ENCODE measurements at places on chromosomes 2 and 18.
A peak's percentile ranks its signal among the peaks of the same experiment; 100 is the strongest.

GRCh38 chr2:56515399-56515798, 331.6 kb downstream of the CCDC85A start:
- no peak for DNase-seq

- no peak for DNase-seq
Measured at GRCh38 chr2:47654790-47655562, 128.0 kb upstream of the MSH6 start.

DNA sequence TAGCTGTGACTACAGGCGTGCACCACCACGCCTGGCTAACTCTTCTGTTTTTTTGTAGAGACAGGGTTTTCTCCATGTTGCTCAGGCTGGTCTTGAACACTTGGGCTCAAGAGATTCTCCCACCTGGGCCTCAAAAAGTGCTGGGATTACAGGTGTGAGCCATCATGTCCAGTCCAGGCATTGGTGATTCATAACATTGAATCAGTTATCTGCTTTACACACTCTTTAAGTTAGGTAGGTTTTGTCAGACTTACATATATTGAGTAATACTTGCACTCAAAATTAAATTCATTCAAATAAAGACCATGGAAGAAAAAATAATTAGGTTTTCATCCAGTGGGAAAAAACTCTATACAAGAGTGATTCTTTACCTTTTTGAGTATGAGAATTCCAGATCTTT, 93.2 kb upstream of the XPO1 start:
- no peak for DNase-seq

GRCh38 chr2:46299365-46300263, 2.4 kb downstream of the EPAS1 start:
- peak; percentile 59 for DNase-seq

- no peak for DNase-seq
Measured at GRCh38 chr2:109712123-109712449, 82.0 kb upstream of the RGPD5 start.

- no peak for DNase-seq
Measured at GRCh38 chr2:215752991-215753390, 260.4 kb downstream of the MREG start.

GRCh38 chr2:159094173-159094737, 125.8 kb downstream of the TANC1 start:
- DNase-seq, result no peak

GRCh38 chr2:135742325-135742757, 686 bp downstream of the UBXN4 start:
- peak; percentile 18 for DNase-seq

DNA sequence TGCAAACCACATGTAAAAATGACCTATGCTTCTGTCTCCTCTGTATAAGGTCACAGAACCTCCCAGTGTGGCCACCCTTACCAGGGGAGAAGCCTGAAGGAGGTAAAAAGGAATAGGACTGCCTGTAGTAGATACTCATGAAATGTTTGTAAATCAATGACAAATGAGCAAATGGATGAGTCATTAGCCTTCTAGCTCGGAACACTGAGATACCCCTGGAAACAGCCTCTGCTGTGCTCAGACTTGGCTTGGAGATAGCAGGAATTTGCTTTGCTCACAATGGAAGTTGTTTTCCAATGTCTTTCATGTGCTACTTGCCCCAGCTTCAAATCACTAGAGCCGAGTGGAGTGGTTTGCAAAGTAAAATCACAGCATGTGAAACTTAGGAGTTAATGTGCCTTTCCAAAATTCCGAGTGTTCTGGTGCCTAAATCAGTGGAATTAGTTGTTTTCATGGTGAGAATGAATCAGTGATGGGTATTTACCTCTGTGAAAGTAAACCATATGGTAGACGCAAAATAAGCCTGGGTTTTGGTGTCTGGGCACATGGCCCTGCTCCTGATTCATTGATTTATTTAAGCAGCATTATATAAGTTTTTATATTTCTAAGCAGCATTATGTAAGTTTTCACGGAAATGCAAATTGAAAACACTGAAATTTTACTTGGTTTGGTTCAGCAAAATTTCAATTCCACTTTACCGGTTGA, 154.0 kb upstream of the MAP3K20 start:
- DNase-seq, result peak; percentile 45

DNA sequence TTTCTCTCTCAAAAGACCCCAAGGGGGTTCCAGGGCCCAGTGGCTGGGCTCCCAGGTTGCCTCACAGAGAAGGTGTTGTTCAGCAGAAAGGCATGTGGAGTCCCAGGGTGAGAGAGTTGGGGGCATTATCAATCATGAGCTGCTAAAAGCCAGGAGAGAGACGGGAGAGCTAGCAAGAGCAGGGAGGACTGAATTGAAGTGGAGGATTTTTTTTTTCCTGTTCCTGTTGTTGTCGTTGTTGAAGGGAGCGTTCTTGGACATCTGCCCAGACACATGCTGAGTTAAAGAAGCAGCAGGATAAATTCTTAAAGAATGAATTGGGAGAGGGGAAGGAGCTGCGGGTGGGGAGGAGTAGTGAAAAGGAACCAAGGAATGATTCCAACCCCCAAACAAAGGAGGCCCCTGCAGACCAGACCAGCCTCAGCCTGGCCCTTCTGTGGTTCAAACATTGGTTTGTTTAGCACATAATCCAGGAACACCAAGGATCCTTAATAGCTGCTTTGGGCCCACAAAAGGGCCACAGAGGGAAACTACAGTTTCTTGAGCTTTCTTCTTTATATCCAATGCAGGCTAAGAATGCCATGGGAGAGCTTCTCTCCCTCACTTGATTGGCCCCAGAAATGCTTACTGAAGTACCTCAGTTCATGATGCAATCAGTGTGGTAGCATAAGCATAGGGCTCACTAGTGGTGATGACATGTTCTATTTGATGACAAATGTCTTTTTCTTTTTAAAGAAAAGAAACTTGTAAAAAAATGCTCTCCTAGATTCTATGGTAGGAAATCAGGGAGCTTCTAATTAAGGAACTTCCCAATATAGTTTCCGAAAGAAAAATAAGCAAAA, 146.0 kb downstream of the SETBP1 start:
- DNase-seq, result peak; percentile 93

DNA sequence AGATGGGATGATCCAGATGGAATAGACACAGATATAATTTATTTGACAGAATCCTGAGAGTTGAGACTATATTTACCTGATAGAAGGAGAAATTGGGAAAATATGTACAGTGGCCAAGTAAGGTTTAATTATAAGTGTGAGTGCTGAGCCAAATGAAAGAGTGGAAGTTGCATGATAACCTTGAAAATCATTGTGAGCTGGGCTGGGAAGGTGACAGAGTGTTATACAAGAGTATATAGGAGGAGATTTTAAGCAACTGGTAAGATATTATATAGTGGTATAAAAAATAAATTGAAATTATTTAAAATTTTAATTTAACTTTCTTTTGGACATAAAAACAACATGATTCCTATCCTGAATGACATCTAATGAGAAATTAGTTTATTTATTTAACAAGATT, 340.8 kb downstream of the NUP35 start:
- no peak for DNase-seq

DNA sequence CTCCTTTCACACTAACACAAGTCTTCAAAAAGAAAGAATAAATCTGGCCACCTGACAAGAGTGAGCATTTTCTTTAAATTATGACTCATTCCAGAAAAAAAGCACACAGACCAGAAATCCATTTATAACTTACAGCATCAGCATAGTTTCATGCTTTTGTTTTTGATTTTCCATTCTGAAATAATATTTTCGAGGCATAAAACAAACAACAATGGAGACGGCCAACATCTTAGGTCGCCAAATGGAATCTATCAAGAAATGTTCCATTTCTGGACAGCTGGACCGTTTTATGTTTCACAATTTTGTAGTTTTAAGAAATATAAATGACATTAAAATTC, 165.4 kb upstream of the ZFP36L2 start:
- DNase-seq, result no peak

GRCh38 chr2:64362562-64363026, 91.4 kb upstream of the LGALSL start:
- DNase-seq, result no peak

GRCh38 chr18:63963615-63964256, 6.1 kb upstream of the SERPINB8 start:
- peak; percentile 54 for DNase-seq

GRCh38 chr2:165778653-165779451, 15.2 kb downstream of the GALNT3 start:
- no peak for DNase-seq

DNA sequence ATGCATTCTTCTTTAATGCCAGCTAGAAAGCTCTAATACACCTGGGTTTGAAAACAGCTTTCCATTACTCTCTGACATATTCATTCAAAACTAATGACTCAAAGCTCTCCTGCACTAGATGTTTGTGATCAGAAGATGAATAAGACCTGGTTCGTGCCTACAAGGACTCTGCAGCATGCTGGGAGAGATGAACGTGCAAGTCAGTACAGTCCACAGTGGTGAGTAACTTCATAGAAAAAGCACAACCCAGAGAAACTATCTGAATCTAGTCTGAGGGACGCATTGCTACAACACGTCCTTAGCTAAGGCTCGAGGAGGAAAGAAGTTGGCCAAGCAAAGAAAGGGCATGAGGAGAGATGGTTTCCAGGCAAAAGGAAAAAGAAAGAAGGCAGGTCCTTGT, 234.3 kb downstream of the OSR1 start:
- DNase-seq, result peak; percentile 93

DNA sequence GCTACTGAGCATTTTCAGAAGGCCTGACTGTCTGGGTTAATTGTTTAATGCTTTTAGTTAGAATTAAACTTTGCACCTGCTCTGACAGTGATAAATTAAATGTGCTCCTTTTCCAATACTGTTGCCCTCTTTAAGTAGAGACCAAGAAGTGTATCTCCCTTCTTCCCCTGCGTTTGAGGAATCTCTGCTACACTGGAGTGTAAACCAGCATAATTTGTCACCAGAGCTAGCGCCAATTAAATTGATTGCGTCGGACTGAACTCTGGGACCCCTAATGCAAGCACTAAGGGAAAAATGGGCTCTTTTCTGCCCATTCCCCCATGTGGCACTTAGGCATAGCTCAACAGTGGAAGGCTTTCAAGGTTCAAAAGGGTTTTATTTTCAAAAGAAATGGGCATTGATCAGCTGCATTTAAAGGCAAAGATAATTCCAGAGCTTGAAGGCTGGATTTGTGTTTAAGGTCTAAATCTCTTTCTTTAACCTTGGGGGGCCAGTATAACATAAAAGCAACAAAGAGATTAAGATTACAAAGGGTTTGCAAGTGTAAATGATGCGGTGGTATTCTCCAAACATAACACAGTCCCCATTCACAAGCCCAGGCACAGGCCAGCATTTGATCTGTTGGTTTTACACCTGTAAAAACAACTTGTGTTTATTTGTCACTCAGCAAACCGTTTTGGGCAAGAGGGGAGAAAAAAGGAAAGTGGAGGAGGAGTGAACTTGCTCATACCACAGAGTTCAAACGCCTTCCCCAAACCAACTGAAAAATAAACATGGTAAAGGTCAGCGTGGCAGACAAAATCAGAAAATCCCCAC, 427.6 kb downstream of the BCL11A start:
- no peak for DNase-seq

GRCh38 chr2:174796319-174796771, 32.1 kb upstream of the CHRNA1 start:
- DNase-seq, result no peak

DNA sequence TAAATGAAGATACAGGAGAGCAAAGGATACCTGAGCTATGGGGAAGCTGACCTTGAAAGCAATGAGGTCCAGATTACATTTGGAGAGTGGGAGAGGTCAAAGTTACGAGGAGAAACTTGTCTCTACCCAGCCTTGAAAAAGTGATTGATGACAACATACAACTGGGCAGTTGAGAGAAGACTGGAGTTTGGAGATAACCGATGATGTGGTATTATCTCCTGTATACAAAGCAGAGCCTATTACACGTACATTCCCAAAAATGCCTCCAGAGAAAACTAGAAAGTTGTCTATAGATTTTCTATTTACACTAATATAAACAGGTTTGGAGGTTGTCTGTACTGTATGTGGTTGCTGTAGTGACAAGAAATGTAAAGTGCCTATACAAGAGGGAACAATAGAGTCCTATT, 28.3 kb downstream of the ARL5A start:
- no peak for DNase-seq

DNA sequence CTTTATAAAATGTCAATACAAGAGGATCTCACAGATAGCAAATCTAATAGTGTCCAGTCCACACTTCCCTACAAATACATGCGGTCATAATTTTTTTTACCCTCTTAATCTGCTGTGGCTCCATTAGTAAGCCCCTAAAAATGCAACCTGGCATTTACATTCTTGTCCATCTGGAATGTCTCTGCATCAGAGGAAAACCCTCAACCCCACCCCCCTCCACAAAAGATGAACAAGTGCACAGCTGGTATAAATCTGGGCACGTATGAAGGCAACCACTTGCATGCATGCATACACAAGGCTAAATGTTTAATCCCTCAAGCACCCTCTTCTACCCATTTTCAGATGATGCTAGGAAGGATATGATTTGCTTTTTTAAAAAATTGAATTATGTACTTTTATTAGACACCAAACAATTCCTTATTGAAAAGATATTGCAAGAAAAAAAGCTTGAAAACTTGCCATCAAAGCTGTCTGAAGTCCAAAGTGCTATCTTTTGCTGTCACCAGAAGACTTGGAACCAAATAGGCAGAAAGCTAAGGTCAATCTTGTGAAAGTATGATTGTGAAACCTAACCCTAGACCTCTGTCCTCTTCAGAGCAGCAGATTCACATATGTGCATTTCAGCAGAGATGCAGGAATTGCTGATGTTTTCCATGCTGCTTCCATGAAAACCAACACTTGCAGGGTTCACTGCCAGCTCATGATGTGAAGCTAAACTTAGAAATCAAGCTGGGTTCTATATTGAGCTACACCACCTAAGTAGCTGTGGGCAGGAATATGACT, 39.0 kb downstream of the IRS1 start:
- DNase-seq, result peak; percentile 84

Data from brain microvascular endothelial cell (primary cell).